Fibroblast of skin of abdomen (primary cell): ENCODE measurements at places on chromosomes 6 and 20.

GRCh38 chr20:58131151-58131550 is 97.3 kb downstream of the ANKRD60 start:
- DNase-seq: peak; percentile 71

- DNase-seq: no peak
Observed at GRCh38 chr6:3315841-3316240, 57.1 kb downstream of the PSMG4 start.

- DNase-seq: peak; percentile 93
Observed at GRCh38 chr6:11277275-11278206, 45.1 kb upstream of the NEDD9 start.

DNA sequence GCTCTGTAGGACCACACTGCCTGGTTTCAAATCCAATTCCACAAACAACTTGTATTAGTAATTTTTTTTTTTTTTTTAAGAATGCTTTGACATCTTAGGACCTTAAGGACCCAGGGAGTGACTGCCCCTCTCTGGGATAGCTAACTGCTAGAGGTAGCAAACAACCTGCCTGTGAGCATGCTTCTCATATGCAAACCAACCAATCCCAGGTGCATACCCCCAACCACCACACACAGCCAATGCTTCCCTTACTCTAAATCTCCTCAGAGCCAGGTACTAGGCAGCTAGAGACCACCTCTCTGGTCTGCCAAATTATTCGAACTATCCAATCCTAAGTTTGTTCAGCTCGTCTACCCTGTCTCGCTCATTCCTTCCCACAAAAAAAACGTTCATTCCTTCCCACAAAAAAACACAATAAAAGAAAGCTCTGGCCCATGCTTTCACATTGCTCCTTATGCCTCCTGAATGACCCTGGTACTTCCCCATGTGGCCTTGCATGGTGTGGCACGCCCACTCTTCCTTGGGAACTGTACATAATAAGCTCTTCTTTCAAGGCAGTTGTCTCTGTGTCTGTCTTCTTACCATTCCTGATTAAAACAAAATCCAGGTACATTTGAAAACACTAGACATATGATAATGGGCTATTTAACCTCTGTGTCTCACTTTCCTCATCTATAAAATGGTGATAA is 6.4 kb downstream of the SERAC1 start:
- no peak for DNase-seq

DNA sequence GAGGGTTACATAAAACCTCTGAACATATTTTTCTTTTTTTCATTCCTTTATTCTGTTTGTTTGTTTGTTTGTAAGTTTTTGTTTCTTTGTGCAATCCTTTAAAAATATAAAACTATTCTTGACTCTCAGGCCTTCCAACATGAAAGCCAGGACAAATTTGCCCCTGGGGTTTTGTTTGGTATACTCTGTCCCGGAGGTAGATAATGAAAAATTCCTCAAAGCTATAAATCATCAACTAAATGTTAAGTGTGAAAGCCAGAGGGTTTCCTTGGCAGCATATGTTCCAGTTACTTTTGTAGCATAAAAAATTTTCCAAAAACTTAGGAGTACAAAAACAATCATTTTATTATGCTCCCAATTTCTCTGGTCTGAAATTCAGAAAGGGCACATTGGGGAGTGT is 1084.3 kb upstream of the GJE1 start:
- DNase-seq: no peak

DNA sequence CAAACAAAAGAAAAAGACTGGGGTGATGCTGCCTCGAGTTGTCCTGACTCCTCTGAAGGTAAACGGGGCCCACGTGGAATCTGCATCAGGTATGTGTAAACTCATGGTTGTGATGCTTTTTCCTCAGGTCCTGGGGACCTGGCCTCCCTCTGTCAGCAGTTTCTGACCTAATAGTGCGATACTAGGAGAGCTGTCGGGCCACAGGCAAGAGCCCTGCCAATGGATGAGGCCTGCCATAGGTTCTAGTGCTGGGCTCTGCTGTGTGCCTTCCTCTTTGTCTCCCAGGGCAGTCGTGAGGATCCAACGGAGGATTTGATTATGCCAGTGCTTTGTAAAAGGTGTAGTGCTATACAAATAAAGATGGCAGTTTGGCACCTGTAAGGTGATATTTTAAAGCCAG is 71.2 kb downstream of the ASXL1 start:
- no peak for DNase-seq

DNA sequence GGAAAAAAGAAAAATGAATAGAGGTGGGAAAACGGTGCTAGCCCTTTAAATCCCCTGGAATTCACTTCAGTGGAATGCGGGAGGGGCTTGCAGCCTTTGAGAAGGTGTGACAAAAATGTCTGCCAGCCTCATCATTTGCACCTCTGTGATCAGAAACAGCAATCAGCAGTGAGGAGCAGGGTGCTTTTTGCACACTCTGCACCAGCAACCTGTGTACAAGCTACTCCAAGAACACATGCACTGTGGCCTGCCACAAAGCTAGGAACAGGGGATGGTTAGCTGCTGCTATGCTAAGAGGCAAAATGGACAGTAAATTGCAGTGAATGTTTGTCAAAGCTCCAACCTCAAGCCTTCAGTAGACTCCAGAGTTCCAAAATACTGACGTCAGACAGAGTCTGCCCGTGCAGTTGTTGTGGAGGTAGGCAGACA is 29.7 kb downstream of the GINS1 start:
- peak; percentile 24 for DNase-seq

DNA sequence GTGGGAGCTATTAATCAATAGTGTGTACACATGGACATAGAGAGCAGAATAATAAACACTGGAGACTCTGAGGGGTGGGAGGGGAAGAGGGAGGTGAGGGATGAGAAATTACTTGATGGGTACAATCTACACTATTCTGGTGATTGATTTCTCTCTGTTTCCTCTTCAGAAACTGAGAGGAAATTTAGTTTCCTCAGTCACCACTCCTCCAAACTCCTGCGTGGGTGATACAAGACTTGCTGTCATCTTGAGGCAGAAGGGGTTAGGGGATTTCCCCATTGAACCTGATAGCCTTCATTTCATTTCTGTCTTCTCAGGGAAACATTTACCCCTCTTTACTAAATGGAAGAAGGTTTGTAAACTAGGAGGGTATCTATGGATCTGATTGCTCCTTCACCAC is 84.3 kb upstream of the ESR1 start:
- DNase-seq: no peak

- DNase-seq: no peak
Observed at GRCh38 chr6:132910759-132911158, 96.4 kb downstream of the RPS12 start.

GRCh38 chr20:1405801-1406200 is 12.9 kb upstream of the FKBP1A start:
- DNase-seq: no peak

DNA sequence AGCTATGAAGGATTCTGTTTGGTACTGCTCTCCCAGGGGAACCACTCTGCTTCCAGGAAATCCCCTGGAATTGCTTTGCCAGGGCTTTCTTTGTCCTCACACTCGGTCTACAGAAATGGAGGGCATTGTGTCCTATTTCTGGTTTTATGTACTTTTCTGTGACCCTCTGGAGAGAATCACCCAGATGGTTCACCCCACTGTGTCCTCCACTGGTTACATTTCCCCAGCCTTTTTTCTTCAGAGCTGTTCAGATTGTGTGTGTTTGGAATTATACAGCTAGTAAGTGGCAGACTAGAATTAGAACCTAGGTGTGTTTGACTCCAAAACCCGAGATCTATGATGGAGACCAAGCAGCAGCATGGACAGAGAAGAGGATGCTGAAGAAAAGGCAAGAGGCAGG is 80.8 kb downstream of the CD164 start:
- no peak for DNase-seq
